Lung microvascular endothelial cell (primary cell): ENCODE measurements at places on chromosomes 6 and 20.

DNA sequence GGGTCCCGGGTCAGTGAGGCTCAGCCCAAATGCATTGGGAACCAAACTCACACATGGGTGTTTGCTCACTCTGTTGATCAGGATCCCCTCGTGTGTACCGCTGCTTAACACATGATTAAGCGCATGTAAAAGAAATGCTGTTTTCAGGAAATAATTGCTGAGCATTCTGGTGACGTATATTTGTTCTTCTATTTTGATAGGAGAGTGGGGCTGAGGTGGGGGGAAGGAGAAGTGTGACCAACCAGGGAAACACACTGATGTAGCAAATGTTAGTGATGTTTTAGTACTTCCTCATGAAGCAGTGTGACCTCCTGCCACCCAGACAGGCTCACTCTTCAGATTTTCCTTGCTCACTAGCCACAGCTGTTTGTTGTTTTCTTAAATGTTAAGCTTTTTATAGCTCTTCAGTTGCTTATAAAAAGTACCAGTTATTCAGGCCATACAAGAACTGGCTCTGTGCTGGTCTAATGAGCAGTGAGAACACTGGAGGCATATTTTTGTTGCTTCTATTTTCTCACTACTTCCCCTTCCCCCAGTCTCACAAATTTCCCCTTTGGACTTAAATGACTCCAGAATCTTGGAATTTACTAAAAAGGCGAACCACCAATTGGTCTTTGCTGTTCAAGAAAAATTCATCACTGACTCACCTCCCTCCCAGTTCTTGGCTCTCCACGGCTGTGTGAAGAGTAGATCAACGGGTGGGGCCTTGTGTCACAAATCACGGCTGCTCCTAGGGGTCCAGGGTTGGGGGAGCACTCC, 79.2 kb upstream of the BACH2 start:
- DNase-seq = no peak

DNA sequence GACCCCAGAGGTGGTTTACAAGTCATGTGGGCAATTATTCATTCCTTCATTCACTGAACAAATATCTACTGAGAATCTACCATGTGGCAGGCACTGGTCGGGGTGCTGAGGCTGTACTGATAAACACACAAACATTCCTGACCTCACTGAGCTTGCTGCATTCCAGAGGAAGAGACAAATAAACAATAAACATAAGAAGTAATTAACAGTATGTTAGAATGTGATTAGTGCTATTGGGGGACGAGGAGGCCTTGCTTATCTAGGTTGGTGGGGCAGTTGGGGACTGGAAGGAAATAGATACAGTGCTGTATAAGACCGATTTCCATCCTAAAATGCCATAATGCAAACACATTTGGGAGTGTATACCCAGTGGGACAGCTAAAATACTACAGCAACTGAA, 44.1 kb downstream of the MAK start:
- DNase-seq = no peak

- no peak for DNase-seq
Measured at GRCh38 chr6:214428-214827, 77.9 kb upstream of the DUSP22 start.

DNA sequence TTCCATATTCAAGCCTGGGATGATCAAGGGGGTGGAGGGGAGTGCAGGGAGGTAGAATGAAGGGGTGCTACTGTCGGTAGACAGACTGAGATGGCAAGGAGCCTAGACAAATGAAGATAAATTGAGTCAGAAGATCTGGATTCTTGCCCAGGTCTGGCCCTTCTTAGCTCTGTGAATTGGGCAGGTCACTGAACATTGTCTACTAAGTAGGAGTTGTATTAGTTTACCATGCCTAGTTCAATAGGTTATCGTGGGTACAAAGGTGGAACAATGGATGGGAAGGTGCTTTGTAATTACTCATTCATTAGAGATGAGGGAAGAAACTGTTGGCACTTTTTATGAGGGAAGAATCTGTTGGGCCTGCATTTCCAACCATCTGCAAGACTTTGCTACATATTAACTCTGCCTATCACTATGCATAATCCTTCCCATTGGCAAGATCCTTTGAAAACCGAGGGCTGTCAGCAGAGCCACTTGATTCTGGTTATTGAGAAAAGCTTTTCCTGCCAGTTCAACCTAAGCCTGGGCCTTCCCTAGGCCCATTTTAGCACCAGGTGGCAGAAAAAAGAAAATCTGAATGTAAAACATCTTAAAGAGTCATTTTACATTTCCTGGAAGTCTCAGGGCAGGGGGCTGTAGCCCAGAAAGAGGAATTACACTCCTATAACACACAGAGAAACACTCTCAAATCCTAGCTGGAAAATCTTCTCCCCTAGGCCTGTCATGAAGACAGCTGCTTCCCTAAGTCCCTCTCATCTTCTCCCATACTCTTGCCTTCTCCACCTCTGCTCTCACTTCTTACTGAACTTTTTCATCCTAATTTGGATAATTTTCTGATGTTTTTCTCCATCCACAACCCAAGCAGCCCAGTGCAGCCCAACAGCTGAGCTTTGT, 103.5 kb downstream of the CD24 start:
- no peak for DNase-seq

DNA sequence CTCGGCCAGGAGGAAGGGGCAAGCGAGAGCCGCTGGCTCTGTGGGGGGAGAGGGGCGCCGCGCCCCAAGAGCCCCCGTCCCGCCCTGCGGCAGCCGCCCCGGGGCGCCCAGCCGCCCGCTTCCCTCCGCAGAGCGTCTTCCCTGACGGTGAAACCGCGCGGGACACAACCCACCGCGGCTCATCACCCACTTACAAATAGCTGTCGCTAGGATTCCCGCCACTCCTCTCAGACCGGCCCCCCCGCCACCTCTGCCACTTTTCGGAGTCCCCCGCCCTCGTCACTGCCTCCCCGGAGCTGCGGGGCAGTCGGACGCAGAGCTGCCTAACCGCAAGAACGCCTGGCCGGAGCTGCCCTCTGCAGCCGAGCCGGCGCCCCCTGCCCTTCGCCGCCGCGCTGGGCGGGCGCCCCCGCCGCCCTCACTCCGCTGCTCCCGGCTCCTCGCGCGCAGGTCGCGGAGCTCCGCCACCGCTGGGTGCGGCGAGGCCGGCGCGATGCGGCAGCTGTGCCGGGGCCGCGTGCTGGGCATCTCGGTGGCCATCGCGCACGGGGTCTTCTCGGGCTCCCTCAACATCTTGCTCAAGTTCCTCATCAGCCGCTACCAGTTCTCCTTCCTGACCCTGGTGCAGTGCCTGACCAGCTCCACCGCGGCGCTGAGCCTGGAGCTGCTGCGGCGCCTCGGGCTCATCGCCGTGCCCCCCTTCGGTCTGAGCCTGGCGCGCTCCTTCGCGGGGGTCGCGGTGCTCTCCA, at the start of gene SLC35D3:
TSS of gene SLC35D3 (plus strand) at position 366 of the 749 bp plus-strand sequence. CDS start at position 494, 128 bp downstream.
- DNase-seq = peak; percentile 28

- DNase-seq = no peak
Measured at GRCh38 chr6:156457601-156458000, 319.6 kb upstream of the ARID1B start.

GRCh38 chr20:59365611-59366285, 65.3 kb downstream of the EDN3 start:
- DNase-seq = no peak

DNA sequence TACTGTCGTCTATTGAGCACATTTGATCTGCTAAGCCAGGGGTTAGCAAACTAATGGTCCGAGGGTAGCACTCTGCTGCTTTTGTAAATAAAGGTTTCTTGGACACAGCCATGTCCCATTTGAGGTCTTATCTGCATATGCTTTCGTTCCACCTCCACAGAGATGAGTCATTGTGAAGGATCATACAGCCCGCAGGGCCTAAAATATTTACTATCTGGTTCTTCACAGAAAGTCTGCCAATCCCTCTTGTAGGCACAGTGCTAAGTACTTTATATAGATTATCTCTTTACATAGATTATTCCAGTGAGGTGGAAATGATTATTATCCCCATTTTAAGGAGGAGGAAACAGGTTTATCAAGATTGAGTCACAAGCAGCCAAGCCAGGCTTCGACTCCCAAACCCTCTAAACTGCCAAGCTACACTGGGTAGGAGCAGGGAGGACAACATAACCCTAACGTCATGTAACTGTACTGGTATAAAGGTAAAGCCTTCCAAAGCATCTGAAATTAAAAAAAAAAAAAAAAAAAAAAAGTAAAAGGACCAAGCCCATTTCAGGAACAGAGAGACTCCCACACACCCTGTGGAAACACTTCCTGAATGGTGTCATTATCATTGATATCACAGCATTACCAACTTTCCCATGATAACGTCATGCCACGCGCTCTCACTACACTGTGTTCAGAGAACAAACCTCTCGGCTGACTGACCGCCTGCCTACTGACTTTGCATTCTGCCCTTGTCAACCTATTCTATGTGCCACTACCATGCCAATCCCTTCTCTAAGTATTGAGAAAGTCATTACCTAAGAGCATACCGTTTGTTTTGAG, 101.0 kb downstream of the KIF16B start:
- DNase-seq = no peak

DNA sequence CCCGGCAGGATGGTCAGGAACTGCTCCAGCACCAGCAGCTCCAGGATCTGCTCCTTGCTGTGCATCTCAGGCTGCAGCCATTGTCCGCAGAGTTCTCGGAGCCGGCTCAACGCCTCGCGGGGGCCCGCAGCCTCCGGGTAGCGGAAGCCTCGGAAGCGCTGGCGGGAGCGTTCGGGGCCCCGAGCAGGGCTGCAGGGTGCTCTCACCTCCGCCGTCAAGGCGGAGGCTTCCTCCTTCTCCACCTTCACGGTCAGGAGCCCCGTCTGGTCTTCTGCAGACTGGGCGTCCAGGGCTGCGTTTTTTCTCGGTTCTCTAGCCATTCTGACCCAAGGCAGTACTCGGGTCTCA, 434 bp downstream of the ZKSCAN4 start:
- DNase-seq = peak; percentile 47

DNA sequence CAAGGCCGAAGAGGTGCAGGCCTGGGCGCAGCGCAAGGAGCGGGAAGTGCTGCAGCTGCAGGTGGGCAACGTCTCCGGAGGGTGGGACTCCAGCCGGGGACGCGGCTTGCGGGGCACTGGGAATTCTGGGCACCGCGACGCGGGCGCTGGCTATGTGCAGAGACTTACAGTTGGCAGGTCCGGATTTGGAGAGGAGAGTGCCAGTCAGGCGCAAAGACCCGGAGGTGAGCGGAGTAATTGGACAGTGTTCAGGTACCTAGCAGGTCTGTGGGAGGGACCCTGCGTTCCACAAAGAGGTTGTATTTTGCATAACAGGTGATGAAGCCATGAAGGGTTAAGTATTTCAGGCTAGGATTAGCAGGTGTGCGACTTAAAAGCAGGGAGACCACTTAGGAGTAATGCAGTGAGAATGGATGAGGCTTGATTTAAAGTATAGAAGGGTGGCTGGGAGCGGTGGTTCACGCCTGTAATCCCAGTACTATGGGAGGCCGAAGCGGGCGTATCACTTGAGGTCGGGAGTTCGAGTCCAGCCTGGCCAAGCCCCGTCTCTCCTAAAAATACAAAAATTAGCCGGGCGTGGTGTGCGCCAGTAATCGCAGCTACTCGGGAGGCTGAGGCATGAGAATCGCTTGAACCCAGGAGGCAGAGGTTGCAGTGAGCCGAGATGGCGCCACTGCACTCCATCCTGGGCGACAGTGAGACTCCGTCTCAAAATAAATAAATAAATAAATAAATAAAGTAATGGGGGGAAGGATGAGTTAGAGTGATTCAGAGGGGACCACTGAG, 1.0 kb downstream of the MRPS26 start:
- DNase-seq = no peak
